ENCODE measurements at places on chromosomes 7 and 10. TPM values are rescaled to one million over a fixed set of nuclear protein-coding genes. Genes with fewer than 3 reads are reported as not detected.

CFTR gene
- total RNA-seq = not detected

MKI67 gene
- 1.2 TPM for total RNA-seq

GIMAP5 gene
- 31.3 TPM for total RNA-seq

HABP2 gene
- total RNA-seq = not detected

HYAL4 gene
- not detected for total RNA-seq

PIK3CG gene
- total RNA-seq = 20.8 TPM

ZRANB1 gene
- 22.2 TPM for total RNA-seq

PRF1 gene
- total RNA-seq = 9.4 TPM

IL2RA gene
- total RNA-seq = 5.4 TPM

CYP26C1 gene
- total RNA-seq = 0.14 TPM

PPP1R3C gene
- not detected for total RNA-seq

ACTL6B gene
- total RNA-seq = not detected

REEP3 gene
- total RNA-seq = 3.2 TPM

SCART1 gene
- 5.2 TPM for total RNA-seq

CASTOR2 gene
- 3.1 TPM for total RNA-seq

UCN3 gene
- not detected for total RNA-seq

PDE1C gene
- total RNA-seq = not detected

BICC1 gene
- not detected for total RNA-seq

TMEM225B gene
- 1.0 TPM for total RNA-seq

SLC26A3 gene
- total RNA-seq = not detected

THSD7A gene
- not detected for total RNA-seq

MNX1 gene
- total RNA-seq = not detected

FKBP6 gene
- total RNA-seq = not detected

VWC2 gene
- total RNA-seq = not detected

IL15RA gene
- total RNA-seq = 4.4 TPM

ALOX5 gene
- 4.2 TPM for total RNA-seq

STEAP2 gene
- not detected for total RNA-seq

OPALIN gene
- total RNA-seq = not detected

GPC2 gene
- 18.7 TPM for total RNA-seq

SDK1 gene
- total RNA-seq = 1.3 TPM

EBLN1 gene
- not detected for total RNA-seq

NRG3 gene
- not detected for total RNA-seq

PON1 gene
- not detected for total RNA-seq

SLC13A4 gene
- not detected for total RNA-seq

Measured in CD4-positive, alpha-beta T cell (primary cell).